ENCODE measurements at places on chromosomes 7 and 10.

GRCh38 chr7:46507560-46507959 is 586.5 kb upstream of the IGFBP3 start:
- DNase-seq: no peak

- DNase-seq: no peak
These were observed 6.8 kb downstream of the LDB1 start for GRCh38 chr10:102113261-102113955.

DNA sequence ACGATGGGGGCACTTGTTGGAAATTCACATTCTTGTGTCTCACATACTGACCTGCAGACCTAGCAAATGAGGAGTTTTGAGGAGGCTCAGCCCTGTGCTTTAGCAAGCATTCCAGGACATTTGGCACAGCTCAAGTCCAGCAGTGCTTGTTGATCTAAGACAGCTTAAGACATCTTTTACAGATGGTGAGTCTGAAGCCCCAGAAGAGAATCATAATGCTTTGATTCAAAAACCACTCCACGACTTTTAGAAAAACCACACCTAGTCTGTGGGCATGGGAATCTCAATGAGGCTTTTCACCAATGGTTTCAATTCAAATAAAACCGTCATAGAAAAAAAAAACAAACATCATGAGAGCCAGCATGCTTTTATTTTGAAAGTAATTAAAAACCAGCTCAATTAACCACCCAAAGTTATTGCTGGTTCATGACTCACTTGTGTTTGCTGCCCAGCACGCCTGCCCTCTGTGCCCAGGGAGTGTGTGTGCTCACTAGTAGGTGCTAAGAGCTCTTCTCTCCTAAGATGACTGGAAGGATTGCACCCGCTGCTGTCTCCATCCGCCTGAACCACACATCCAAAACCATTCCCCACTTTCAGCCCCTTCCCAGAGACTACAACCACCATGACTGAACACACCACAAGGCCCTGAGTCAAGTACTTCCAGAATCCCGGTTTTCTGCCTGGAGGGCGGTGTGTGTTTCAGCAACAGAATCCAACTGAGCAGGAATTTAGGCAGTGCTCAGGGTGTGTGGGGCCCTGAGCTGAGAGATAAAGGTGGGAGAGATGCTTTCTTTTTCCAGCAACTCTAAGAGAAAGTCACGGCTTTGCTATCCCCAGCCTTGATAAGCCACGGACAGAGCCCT is 130.2 kb upstream of the ADAM12 start:
- DNase-seq: no peak

GRCh38 chr7:47537716-47538675 is 43.9 kb downstream of the TNS3 start:
- no peak for DNase-seq

DNA sequence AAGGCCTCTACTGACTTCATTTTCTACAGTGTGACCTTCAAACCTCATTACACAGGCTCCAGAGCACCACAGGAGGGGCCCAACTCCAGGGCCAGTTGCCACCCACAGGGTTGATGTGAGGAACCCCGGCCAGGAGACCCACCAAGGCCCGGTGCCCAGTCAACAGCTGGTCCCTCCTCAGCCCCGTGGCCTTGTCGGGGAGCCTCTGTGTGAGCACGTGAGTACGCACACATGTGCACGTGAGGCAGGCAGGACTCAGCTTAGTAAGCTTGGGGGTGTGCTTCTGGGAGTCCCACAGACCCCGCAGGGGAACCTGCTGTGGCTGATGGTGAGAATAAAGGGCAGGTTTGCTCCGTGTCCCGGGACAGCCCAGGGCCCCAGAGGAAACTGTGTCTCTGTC is 104.5 kb downstream of the VIPR2 start:
- no peak for DNase-seq

DNA sequence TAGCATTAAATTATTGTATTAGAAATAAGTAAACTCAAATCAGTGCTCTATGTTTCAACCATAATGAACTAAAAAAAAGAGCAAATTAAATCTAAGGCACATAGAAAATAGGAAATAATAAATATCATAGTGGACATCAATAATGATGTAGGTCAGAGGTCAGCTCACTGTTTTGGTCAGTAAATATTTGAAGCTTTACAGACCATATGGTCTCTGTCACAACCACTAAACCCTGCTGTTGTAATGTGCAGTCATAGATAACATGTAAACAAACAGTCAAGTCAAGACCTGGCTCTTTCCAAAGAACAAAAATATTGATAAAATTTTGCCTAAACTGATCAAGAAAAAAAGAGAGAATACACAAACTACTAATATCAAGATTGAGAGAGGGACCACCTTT is 615.0 kb downstream of the SH2D4B start:
- no peak for DNase-seq

DNA sequence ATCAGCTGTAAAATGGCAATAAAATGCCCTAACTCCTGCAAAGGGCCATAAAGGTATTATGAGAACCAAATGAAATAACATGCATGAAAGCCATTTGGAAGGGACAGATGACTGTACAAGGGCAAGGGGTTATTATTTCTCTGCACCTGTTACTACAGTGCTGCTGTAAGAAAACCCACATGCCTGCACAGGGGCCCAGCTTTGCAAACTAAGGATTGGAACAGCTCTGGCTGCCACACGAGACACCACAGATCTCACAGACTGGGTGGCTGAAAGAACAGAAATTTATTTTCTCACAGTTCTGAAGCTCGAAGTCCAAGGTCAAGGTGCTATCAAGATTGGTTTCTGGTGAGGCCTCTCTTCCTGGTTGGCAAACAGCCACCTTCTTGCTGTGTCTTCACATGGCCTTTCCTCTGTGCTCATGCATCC is 409.0 kb upstream of the NRP1 start:
- no peak for DNase-seq

- no peak for DNase-seq
These were observed 525.2 kb downstream of the LRMDA start for GRCh38 chr10:75956624-75957023.

- no peak for DNase-seq
These were observed 25.1 kb downstream of the PARD3 start for GRCh38 chr10:34789966-34790506.

DNA sequence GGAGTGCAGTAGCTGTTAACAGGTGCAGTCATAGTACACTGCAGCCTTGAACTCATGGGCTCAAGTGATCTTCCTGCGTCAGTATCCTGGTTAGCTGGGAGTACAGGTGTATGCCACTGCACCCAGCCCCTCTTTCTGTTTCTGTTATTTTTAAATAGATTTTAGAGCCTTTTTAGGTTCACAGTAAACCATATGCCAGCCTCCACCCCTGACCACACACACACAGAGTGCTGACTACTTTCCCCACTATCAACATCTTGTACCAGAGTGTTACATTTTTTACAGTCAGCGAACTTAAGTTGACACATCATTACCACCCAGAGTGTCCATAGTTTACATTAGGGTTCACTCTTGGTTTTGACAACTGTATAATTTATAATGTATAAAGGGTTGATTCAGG is 32.1 kb downstream of the MARCHF5 start:
- no peak for DNase-seq

DNA sequence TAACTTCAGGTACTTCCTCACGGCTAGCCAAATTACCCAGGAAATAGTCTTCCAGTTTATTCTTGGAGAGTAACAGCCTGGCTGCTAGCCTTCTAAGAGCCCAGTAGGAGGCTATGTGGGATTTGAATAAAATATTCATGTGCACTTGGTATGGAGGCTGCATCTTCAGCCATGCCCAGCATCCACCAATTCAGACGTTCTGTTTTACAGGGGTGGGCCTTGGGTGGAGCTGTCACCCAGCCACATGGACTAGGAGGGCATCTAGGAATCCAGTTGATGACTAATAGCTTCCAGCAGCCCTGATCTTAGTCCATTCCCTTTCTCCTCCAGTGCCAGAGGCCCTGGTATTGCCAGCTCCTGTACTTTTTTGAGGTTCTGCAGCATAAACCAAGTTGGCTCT is 66.3 kb upstream of the ZRANB1 start:
- no peak for DNase-seq

- DNase-seq: no peak
These were observed 88.0 kb downstream of the SNX10 start for GRCh38 chr7:26379711-26380110.

- DNase-seq: no peak
These were observed 173.3 kb downstream of the LCOR start for GRCh38 chr10:97005349-97005748.

DNA sequence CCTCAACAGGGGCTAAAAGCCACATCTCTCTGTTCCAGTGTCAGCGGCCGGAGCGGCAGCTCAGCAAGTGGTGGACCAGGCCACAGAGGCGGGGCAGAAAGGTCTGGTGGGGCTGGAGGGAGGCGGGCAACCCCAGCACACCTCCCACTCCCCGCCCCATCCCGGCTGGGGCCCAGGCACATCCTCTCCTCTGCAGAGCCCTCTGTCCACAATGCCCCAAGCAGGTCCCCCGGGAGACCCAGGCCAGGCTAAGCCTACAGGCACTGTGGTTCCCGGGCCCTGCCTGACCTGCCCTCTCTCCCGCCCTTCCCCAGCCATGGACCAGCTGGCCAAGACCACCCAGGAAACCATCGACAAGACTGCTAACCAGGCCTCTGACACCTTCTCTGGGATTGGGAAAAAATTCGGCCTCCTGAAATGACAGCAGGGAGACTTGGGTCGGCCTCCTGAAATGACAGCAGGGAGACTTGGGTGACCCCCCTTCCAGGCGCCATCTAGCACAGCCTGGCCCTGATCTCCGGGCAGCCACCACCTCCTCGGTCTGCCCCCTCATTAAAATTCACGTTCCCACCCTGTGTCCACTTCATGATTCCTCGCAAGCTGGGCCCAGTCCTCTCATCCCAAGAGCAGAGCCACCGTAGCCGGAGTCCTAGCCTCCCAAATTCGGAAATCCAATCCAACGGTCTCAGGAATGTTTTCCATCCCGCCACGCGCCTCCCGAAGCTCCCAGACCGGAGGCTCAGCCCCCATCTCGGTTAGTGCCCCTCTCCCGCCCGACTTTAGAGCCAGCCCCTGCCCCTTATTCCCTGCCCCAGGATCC is 2.1 kb downstream of the ADIRF start:
- DNase-seq: no peak

GRCh38 chr7:69844264-69844868 is 246.1 kb downstream of the AUTS2 start:
- DNase-seq: no peak

DNA sequence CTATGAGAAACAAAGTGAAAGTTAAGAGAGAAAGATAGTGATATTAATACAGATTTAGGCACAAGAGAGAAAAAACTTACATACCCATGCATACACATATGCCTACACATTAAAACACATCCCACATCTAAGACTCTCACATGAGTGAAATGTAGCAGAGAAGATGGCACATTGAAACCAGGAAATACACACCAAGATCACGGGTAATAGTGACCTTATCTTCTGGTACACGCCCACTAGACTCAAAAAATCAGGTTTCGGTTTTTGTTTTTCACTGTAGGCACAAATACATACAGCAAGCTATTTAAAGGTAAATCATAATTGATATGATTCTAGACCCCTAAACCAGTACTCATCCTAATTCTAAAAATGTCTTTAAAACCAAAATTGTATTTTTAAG is 225.2 kb upstream of the TAC1 start:
- DNase-seq: no peak

GRCh38 chr10:93867525-93867924 is 26.3 kb upstream of the SLC35G1 start:
- no peak for DNase-seq

- DNase-seq: no peak
These were observed 52.8 kb downstream of the CPEB3 start for GRCh38 chr10:92238054-92238585.

GRCh38 chr7:150931199-150931869 is 46.8 kb downstream of the KCNH2 start:
- DNase-seq: peak; percentile 68

- no peak for DNase-seq
These were observed 13.5 kb downstream of the REEP3 start for GRCh38 chr10:63534723-63535122.

GRCh38 chr7:115559877-115560276 is 470.7 kb downstream of the TFEC start:
- DNase-seq: no peak

DNA sequence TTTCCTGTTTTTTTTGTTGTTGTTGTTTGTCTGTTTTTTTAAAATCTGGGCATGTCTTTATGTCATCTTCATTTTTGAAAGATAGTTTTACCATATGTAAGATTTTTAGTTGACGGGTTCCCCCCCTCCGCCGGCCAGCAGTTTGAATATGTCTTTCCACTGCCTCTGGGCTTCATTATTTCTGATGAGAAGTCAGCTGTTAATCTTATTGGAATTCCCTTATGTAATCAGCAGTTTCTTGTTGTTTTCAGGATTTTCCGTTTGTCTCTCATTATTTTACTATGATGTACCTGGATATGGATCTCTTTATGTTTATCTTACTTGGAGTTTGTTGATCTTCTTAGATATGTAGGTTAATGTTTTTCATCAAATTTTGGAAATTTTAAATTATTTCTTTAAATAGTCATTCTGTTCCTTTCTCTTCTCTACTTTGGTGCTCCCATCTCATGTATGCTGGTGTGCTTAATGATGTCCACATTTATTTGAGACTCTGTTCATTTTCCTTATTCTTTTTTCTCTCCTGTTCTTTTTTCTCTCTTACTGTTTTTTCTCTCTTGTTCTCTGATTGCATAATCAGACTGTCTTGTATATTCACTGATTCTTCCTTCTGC is 9.7 kb downstream of the EXOC6 start:
- DNase-seq: no peak

DNA sequence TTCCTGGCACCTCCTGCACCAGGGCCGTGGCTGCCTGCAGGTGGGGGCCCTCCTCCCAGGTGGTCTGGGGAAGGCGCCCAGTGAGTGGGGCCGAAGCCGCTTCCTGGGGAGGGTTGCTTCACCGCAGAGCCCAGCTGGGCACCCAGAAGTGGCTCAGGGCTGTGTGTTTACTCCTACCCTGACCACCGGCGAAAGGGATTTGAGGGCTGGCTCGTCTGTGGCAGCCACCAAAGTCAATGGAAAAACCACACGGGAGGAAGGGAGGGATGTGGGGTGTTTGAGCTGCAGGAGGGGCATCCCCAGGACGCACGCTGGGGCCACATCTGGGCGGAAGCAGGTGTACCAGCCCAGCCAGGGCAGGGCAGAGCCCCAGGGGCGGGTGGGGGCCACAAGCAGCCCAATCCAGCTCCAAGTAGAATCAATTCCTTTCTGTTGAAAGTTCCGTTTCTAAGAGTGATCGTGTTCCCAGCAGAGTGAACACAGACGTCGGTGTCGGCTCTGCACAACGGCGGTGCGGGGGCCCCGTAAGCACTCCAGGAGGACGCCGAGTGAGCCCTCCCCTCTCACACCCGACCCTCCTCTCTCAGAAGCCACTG is 69.9 kb downstream of the FOXL3 start:
- no peak for DNase-seq

- DNase-seq: no peak
These were observed 114.8 kb downstream of the LMBR1 start for GRCh38 chr7:156778201-156778600.
